ENCODE measurements at places on chromosomes 11 and 22.

DNA sequence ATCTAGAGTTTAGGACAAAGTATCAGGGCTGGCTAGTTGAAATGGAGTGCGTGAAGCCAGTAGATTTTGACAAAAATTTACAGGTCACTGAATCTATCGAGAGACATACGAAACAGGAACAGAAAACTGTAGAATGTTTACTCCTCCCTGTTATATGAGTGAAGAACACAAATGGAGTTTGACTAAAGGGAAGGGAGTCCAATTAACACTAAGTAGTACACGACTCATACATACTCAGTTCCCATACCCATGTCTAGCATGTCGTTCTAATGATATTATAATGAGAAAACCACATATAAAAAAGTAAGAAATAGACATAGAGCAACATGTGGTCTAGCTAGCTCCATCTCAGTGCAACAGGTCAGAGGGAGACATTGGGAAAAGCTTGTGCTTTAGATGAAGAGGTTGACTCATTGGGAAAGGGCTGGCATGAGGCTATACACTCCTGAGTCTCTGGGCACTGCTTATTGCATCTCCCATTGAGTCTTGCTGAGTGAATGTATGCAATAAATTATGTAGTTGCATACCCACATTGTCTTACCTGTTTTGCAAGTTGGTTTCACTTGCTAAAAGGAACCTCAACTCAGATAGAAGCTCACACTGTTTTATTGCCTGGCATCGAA is 43.5 kb downstream of the CD44 start:
- no peak for DNase-seq

DNA sequence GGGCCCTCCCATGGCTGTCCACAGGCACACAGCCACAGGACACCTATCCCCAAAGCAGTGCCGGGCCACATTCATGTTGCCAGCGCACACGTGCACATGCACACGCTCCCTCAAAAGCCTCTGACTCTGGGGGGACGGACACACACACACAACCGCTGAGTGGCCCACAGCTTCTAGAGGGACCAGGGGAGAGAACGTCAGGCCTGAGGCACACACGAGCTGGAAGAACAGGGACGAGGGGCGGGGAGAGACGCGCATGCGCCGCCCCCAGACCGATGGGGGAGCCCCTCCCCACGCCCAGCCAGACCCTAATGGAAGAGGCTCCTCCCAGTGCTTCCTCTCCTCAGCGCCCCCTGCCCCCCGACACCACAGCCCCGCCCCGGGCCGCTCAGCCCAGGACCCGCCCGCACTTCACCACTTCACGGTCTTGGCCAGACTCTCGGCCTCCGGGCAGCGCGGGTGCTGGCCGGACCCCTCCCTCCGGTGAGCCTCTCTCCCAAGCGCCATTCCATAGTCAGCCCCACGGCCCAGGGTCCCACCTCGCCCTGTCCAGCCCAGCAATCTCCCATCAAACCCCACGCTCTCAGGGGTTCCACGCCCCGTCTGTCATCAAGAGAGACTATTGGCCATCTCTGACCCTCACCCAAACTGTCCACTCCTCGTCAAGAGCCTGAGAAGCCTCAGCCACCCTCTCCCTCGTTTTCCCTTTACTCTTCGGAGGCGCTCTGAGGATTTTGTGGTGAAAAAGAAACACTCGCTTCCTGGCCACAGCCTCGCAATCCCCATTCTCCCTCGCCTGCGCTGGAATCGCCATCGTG is 11.7 kb downstream of the NRXN2 start:
- no peak for DNase-seq

GRCh38 chr11:39239553-39239952 is 2219.9 kb downstream of the LRRC4C start:
- DNase-seq: no peak

- no peak for DNase-seq
Measured at GRCh38 chr22:28907311-28908008, 24.1 kb downstream of the ZNRF3 start.

DNA sequence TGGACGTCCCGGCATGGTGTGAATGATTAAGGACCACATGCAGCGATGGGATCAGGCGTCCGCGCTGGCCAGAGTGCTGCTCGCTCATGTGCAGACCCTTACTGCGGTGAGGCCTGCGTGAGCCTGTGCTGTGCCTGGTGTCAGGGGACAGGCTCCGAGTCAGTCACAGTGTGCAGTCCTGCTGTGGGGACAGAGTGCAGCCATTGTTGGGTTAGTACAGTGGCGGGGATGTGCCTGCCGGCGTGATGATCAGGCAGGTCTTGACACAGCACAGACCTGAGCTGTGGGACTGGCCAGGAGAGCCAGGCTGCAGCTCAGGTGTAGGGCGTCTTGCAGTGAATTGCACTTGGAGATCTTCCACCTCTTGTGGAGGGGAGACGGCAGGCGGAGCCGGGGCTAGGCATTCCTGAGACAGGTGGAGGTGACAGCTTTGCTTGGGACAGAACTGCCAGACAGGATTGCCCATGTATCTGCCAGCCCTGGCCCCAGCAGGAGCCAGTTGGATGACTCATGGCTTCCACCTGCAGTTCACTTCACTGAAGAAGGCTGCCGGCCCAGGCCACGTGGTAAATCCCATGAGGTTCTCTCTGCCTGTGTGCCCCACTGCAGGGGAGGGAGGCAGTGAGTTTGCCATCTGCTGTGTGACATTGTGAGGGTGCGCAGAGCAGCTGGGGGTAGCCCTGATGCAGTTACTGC is 17.3 kb downstream of the TRMU start:
- DNase-seq: no peak

DNA sequence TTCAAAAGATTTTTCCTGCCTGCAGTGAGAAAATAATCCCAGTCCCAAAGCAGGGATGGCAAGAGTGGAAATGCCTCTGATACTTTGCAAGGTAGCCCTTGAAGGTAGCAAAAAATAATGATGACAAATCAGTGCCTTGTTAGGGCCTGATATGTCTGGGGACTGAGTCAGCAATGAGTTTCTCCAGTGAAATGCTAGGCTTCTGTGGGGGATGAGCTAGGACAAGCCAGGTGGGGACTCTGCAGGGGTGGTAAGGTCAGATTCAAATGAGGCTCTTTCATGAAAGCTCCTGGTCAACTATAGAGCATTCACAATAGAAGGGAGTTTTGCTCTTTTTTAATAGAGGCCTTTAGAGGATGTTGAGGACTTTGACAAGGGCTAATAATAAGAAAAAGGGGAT is 77.7 kb downstream of the ME3 start:
- peak; percentile 37 for DNase-seq

DNA sequence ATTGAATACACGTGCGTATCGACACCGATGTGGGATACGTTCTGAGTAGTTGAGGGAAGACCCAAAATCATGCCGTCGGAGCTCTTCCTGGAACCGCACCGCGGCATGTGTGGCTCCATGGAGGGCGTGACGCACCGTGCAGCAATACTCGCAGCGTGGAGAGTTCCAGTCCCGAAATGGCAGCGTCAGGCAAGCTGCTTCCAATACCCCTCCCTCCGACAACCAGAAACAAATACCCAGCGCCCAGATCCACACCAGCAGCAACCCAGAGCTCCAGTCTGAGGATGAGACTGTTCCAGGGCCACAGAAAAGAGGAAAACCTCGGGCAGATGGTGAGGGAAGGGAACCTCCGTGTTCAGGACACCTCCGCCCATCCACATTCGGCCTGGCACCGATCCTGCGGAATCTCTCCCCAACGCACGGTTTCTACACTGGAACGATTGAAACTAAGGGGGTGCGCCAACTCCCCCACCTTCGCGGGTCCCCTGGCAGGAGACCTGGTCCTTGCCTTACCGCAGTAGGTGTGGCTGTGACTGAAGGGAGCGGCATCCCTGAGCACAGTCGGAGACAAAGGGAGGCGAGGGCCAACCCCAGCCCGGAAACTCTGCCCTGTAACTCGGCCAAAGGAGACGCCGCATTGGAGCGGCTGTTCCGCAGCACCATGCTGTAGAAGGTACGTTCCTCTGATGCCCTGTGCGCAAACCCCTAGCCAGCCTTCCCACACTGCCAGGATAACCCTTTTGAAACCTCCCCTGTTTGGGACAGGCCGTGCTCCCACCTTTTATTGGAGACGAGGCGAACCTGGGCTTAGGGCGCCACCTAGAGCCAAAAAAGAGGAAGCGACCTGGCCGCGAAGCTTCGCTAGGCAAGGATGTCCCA is 28.2 kb downstream of the DBX1 start:
- no peak for DNase-seq

GRCh38 chr11:33403344-33403743 is 146.2 kb downstream of the HIPK3 start:
- no peak for DNase-seq

GRCh38 chr11:108734956-108735559 is 70.2 kb downstream of the DDX10 start:
- DNase-seq: peak; percentile 5

- no peak for DNase-seq
Measured at GRCh38 chr11:107272561-107272960, 185.1 kb downstream of the CWF19L2 start.

DNA sequence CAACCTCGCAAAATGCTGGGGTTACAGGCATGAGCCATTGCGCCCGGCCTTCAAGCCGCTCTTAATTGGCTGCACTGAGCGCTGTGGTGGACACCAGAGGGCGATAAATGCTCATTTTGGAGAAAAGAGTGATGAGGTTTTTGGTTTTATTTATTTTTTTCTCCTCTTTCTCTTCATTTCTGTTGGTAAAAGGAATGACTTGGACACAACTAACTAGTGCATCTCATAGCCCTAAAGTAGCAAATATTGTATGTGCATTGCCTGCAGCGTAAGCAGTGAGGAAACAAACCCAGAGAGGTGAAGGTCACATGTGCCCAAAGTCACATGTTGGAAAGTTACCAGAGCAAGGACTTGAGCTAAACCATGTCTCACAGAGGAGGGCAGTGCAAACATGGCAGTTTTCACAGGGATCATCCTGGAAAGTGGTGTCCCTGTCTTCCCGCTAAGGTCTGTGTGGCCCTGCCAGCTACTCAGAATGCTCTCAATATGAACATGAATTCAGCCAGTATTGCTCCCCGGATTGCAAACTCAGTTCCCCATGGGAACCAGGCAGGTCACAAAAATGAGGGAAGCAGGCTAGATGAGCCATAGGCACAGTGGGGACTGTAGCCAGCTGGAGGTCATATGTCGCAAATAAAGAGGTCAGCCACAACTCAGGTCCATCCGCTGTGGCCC is 8.6 kb upstream of the CD82 start:
- peak; percentile 46 for DNase-seq

DNA sequence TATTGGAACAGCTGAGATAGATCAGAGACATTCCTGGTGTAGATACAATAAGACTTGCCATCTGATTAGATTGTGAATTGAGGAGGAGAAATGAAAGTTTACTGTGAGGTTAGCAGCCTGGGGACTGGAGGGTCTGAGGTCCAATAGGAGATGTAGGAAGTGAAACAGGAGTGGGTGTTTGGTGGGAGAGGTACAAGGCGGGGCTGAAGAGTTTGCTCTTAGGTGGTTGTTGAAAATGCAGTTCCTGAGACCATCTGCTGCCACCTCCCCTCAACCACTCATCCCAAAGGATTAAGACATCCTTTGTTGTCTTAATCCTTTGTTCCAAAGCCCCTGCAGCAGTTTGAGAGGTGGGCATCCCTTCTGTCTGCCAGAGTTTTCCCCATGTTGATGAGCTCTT is 14.8 kb downstream of the PIWIL4 start:
- no peak for DNase-seq

DNA sequence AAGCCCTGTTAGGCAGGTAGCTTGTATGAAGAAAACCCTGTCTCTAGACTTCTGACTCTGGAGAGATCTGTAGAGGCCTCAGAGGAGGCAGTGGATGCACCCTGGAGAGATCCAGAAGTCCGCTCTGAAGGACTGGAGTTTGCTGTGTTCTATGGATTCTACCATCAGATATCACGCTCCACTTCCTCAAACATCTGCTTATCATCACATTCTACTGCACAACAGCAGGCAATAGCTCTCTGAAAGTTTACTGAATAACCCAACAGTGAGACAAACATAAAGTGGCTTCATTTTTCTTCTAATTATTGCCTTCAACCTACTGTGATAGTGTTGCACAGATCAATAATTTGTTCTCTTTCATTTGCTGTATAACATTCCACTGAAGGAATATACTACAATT is 59.0 kb upstream of the OR9Q1 start:
- DNase-seq: no peak

- DNase-seq: no peak
Measured at GRCh38 chr11:5891216-5891800, 1.7 kb upstream of the OR52E5 start.

GRCh38 chr11:99148352-99148751 is 127.6 kb downstream of the CNTN5 start:
- DNase-seq: no peak

DNA sequence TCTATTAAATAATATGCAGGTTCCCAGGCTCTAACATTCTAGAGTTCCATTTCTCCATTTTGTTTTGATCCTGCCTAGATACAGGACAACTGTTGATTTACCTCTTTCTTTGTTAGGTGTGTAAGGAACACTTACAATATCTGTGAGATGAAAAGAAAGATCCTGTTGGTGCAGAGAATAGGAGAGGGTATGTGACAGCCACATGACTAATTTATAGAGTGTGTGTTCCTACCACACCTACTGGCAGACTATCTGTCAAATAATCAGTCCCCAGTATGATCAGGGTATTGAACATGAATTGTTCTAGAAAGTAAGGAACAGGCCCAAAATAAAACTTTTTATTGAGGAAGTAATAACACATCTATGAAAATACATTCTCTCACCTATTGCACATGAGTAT is 10.2 kb downstream of the MMP10 start:
- no peak for DNase-seq

DNA sequence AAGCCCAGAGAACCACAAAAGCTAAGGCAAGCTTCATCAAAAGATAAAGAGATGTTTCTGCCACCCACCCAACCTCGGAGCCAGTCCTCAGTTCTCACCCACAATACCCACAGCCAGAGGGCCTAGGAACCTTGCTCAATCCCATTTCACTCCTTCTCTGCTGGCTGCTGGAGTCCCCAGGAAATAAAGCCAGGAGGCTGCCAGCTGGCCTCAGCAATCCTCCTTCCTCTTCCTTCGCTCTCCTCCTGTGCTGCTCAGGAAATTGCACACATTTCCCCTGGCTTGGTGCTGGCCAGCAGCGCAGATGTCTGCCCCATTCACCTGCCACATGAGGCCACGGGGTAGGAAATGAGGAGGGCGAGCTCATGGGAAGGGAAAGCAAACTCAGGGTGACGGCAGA is 91.8 kb upstream of the LDLRAD3 start:
- DNase-seq: no peak

DNA sequence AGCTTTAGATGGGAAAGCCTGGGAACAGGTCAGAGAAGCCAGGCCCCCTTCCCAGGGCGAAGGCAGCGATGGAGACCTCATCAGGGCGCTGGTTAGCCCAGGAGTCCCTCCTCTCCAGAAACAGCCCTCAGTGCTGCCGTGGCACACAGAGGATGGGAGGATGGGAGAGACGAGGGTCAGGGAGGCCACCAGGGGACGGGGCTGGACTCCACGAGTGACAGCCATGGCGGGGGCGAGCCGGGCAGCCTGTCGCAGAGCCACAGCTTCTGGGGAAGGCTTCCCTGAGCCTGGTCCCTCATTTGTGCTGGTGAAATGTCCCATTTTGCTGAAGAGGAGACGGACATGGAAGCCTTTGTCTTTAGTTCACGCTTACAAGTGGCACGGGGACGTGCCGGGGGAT is 1390.5 kb downstream of the TBC1D22A start:
- DNase-seq: no peak

Data from NCI-H146 (cell line).